AG08396 (cell line): ENCODE measurements at places on chromosomes 4 and X.

DNA sequence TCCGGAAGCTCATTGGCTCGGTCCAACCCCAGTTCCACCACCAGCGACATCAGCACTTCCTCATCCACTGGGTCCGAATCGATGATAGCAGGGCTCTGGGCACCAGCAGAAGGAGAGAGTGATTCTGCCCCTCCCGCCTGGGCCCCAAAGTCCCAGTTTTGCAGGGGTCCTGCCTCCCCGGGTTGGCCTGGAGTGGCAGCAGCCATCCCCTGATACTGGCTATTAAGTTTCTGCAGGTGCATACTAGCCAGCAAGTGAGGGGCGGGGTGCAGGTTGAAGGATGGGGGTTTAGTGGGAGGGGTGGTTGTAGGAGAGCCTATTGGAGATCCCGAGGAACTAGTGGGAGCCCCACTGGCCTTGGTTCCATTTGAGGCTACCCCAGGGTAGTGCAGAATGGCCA is 3.9 kb downstream of the CITED1 start:
- DNase-seq, result no peak

- no peak for DNase-seq
These were observed 1170.8 kb upstream of the PCDH7 start for GRCh38 chr4:29549342-29549741.

GRCh38 chrX:20506739-20507138 is 240.0 kb upstream of the RPS6KA3 start:
- DNase-seq, result no peak

DNA sequence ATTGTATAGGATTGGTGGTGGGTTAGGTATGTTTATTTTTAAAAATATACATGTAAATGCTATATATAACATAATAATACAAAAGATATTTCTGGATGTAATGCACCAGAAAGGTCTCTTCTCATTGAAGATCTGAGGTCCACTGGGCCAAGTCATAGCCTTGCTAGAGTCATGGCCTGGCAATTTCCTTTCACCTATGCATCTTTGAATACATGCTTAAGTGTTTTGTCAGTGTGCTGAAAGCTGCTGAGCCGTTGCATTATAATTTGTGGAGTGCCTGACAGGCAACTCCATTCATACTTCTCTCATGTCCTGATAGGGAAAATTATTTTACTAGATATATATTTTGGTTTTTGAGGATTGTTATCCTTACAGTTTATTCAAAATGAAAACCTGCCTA is 410.2 kb upstream of the CT83 start:
- DNase-seq, result no peak

GRCh38 chrX:130975947-130976346 is 72.9 kb upstream of the ENOX2 start:
- peak; percentile 33 for DNase-seq

DNA sequence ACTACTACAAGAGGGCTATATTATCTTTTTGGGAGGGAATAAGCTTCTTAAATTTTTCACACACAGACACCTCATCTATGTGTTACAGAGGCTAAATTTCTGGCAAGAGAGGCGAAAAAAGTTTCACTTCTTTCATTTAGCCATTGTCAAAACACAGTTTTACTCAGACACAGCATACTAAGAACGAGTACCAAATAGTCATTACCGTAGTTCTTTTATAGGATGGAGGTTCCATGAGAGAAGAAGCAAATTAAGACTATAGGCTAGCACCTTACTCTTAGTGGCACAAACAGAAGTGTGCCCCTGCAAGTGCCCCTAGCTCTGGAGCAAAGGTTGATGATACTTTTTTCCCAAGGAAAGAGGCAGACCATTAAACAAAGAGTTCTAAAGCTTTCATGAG is 26.2 kb downstream of the UGT2B7 start:
- no peak for DNase-seq

GRCh38 chr4:74456056-74456744 is 11.3 kb downstream of the AREG start:
- no peak for DNase-seq

GRCh38 chrX:67545893-67546495 is 2.2 kb downstream of the AR start:
- peak; percentile 28 for DNase-seq

- DNase-seq, result no peak
These were observed 138.6 kb upstream of the GPR101 start for GRCh38 chrX:137172317-137172948.

DNA sequence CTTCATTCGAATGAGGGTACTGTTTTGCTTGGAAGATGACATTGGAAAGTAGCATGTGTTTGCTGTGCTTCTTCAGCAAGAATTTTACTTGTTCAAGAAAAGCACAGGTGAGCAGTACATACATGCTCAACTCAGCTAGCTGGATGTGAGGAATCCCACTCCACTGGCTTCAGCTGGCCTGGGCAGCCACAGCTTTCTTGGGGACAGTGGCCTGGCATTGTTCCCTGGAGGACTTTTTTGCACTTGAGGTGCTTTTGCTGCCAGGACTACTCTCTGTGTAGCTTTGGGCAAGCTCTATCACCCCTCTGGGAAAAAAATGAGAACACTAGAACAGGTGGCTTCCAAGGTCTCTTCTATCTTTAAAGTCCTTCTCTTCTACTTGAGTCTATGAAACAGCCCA is 184.3 kb downstream of the LDB2 start:
- DNase-seq, result no peak

GRCh38 chr4:37749398-37749988 is 63.3 kb upstream of the RELL1 start:
- no peak for DNase-seq

GRCh38 chr4:109432203-109432602 is 1.4 kb upstream of the SEC24B start:
- no peak for DNase-seq

- DNase-seq, result no peak
These were observed 486 bp downstream of the ABLIM2 start for GRCh38 chr4:8157944-8158709.

GRCh38 chr4:176223561-176223960 is 28.2 kb upstream of the SPATA4 start:
- no peak for DNase-seq

DNA sequence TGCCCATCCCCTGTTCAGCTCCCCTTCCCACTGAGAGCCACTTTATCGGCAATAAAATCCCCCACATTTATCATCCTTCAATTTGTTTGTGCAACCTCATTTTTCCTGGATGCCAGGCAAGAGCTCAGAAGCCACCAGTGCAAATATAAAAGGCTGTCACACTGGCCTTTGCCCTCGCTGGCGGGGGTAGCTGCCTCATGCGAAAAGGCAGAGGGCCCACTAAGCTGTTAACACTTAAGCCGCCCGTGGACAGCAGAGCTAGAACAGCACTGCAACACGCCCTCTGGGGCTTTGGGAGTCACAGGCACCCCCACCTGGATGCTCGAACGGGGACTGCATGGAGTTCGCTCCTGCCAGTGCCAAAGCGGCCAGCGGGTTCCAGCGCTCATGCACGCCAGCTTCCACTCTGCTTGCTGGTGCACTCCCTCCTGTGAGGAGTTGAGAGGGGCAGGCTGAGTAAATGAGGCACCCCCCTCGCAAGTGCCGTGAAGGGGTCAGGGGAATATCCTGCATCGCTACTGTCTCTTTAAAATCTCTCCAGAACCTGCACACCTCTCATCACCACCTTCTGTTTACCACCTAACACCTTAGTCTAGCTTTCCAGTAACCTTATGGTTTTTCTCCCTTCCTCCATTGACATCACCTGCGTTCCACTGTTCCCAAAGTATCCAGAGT is 99.5 kb downstream of the SORBS2 start:
- no peak for DNase-seq
